ENCODE measurements at places on chromosomes 2 and 18.
A peak's percentile ranks its signal among the peaks of the same experiment; 100 is the strongest.

GRCh38 chr18:43970656-43971055 is 693.4 kb upstream of the SYT4 start:
- no peak overlapping the region for H3K27ac ChIP-seq
- H3K36me3 ChIP-seq = no peaks in the 10 kb centered on the region
- no peaks in the 10 kb centered on the region for H3K4me1 ChIP-seq
- H3K4me3 ChIP-seq = no peak overlapping the region

GRCh38 chr2:109371481-109372170 is 242.1 kb downstream of the SEPTIN10 start:
- no peak overlapping the region for H3K4me3 ChIP-seq
- H3K36me3 ChIP-seq = no peaks in the 10 kb centered on the region
- no peak overlapping the region for H3K27ac ChIP-seq
- no peak for DNase-seq
- H3K4me1 ChIP-seq = no peaks in the 10 kb centered on the region
- no peaks in the 10 kb centered on the region for H3K27me3 ChIP-seq

DNA sequence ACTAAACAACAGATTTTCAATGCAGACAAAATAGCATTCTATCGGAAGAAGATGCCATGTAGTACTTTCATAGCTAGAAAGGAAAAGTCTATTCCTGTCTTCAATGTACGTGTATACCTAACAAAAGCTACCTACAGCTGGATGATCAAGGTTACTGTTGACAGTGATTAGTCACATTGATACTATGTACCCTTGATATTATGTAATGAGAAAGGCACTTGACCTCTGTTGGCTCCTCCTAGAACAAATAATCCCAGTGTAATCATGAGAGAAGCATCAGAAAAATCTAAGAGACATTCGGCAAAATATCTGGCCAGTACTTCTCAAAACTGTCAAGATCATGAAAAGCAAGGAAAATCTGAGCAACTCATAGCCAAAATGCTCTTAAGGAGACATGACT is 44.4 kb upstream of the LRRTM4 start:
- no peak overlapping the region for H3K4me3 ChIP-seq
- DNase-seq = no peak
- H3K27me3 ChIP-seq = no peaks in the 10 kb centered on the region
- H3K27ac ChIP-seq = no peak overlapping the region
- H3K36me3 ChIP-seq = no peaks in the 10 kb centered on the region

DNA sequence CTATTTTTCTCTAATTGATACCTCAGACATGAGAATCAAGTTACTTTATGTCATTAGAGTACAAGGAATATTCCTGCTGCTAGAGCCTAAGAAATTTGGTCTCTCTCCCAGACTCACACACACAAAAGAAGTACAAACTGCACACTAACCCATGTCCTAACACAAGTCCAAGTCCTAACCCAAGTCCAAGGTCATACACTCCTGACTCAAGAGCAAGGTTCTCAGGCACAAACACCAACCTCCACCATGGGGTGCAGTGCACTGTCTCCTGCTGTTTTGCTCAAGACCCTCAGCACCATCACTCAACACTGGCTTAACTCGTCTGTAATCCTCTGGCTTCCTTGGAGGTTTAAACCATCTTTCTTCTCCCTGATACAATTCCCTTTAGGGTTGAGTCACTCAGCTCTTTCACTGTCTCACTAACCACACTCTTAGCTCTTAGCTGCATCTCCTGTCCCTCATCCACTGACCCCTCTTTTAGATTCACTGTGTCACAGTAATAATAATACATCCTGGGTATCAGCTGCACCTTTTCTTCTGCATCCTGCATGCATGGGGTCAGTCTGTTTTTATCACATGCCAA is 129.8 kb downstream of the BCL2L11 start:
- no peaks in the 10 kb centered on the region for H3K36me3 ChIP-seq
- H3K27ac ChIP-seq = no peak overlapping the region
- H3K27me3 ChIP-seq = no peaks in the 10 kb centered on the region
- no peak overlapping the region for H3K4me3 ChIP-seq
- H3K4me1 ChIP-seq = no peaks in the 10 kb centered on the region

- H3K27ac ChIP-seq = peak overlapping the region; percentile 98
- H3K27me3 ChIP-seq = no peaks in the 10 kb centered on the region
- peak overlapping the region; percentile 89 for H3K4me3 ChIP-seq
Observed at GRCh38 chr2:46942143-46942526, 26.5 kb upstream of the MCFD2 start.

DNA sequence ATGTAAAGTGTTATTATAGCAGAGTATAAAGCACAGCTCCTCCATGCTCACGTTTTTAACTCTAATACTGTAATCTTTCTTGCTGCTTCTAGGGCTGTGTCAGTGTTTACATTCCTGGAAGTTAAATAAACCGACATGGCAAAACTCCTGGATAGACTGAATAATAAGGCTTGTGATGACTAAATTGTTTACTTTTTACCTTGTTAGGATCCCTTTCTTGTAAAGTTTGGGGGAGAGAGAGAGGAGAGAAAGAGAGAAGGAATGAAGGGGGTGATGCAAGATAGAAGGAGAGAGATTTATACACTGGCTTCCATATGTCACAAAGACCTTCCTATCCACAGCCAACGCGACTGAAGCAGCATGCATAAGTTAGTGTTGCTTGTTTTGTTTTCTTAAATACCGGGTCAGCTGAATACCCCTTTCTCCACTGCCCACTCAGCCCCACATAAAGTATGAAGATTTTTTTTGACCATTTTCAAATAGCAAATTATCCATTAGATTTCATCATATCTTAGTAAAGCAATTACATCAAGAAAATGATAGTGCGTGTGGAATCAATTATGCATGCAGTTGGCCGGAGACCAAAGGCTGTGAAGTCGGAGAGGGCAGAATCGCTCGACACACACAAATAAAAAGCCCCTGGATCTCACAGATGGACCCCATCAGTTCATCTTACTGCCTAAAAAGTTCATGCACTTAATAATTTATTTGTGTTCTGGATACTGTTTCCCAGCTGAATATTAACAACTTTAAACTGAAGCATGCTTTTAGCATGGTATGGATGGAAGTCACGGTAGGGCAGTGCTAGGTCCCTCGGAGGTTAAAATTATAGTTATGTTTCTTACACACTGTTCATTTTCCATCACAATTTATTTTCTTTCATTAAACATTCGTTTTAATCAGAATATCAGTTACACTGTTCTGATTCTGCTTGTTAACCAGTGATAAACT is 20.1 kb downstream of the BCL11A start:
- no peak overlapping the region for H3K4me3 ChIP-seq
- H3K27me3 ChIP-seq = peaks cover 7% of the 10 kb centered on the region
- no peaks in the 10 kb centered on the region for H3K4me1 ChIP-seq
- no peaks in the 10 kb centered on the region for H3K36me3 ChIP-seq
- H3K27ac ChIP-seq = no peak overlapping the region

GRCh38 chr2:173984866-173985604 is 19.9 kb upstream of the SP3 start:
- H3K27ac ChIP-seq = no peak overlapping the region
- H3K36me3 ChIP-seq = no peaks in the 10 kb centered on the region
- no peaks in the 10 kb centered on the region for H3K27me3 ChIP-seq
- no peak overlapping the region for H3K4me3 ChIP-seq

- no peaks in the 10 kb centered on the region for H3K27me3 ChIP-seq
- no peak for DNase-seq
- no peaks in the 10 kb centered on the region for H3K36me3 ChIP-seq
- no peak overlapping the region for H3K27ac ChIP-seq
- no peak overlapping the region for H3K4me3 ChIP-seq
- no peaks in the 10 kb centered on the region for H3K4me1 ChIP-seq
Observed at GRCh38 chr2:212777020-212777491, 238.5 kb upstream of the ERBB4 start.

DNA sequence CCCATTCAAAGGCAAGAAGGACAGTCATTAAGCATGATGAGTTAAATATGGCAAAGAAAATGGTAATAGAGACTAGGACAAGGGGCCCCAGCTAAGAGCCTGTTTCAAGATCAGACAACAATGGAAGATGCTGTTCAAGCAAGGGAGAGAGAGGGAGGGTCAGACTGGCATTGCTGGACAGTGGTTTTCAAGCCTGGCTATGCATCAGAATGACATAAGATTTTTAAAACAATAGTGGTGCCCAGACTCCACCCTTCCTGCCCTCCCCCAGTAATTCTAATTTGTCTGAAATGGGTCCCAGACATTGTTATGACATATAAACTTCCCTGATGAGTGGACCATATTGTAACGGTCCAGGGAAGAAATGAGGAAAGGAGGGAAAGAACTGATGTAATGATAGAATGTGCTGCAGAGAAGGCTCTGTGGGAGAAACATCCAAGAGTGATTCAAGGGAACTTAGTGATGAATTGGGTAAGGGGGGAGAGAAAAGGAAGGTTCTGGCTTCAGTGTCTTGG is 112.9 kb upstream of the TRIB2 start:
- no peaks in the 10 kb centered on the region for H3K27me3 ChIP-seq
- H3K4me1 ChIP-seq = no peaks in the 10 kb centered on the region
- DNase-seq = no peak
- H3K27ac ChIP-seq = no peak overlapping the region
- no peaks in the 10 kb centered on the region for H3K36me3 ChIP-seq

DNA sequence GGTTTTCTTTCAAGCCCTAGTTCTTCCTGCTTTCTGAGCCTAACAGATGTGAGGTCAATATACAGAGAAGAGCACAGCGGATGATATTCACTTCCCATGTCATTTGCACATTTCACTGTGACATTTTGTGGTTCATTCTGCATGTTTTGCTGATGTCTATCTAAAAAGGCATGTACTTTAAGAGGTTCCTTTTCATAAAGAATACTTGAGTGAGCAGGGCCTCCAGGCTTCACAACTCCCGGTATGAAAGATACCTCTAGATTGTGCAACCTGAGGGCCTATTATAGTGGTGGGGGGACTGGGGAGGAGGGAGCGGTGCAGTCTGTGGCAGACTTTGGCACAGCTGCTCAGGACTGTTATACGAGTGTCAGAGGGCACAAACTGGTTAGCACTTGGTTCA is 54.6 kb downstream of the CPO start:
- H3K4me1 ChIP-seq = peaks cover 4% of the 10 kb centered on the region
- H3K27ac ChIP-seq = no peak overlapping the region
- H3K27me3 ChIP-seq = no peaks in the 10 kb centered on the region
- H3K4me3 ChIP-seq = no peak overlapping the region
- no peaks in the 10 kb centered on the region for H3K36me3 ChIP-seq

DNA sequence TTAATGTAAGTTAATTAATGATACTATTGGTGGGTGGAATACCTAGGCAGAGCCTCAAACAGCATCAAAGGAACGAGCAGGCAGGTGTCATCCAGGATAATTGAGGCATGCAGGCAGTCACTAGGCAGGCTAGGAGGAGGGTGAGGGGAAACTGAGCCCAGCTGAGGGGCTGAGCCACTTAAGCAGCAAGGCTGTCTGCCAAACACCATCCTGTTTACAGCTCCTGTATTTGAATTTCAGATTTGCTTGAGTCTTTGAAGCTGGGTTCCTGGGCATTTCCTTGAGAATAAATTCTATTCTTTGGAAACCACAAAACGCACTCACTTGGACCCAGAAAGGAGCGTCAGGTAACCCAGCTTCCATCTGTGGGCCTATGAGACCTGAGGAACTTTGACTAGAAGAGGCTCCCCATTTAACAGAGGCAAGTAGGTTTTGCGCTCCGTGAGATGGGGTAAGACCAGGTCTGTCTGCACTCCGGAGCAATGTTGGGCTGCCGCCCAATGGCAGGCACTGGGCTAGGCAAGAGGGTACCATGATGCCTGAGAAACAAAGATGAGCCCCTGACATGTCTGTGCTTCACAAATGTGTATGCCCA is 2.0 kb downstream of the EDAR start:
- H3K27me3 ChIP-seq = no peaks in the 10 kb centered on the region
- H3K4me3 ChIP-seq = no peak overlapping the region
- DNase-seq = no peak
- peaks cover 7% of the 10 kb centered on the region for H3K4me1 ChIP-seq

DNA sequence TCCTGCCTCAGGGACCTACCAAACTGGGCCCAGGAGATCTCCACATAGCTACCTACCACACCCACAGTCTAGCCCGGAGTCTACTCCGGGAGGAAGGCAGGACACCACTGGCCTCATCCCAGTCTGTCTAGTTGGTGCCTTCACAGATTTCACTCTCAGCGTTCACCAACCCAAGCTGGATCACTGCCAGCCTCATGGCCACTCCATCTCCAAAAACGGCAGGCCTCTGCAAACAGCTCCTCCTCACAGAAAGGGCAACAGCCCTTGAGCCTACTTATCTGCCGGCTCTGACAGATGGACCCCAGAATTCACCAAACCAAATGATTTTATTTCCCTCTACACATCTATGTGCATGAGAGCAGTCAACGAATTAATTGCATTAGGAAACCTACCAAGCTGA is 61.3 kb downstream of the NCKAP5 start:
- no peaks in the 10 kb centered on the region for H3K4me1 ChIP-seq
- no peak overlapping the region for H3K27ac ChIP-seq
- H3K36me3 ChIP-seq = no peaks in the 10 kb centered on the region
- DNase-seq = no peak
- H3K27me3 ChIP-seq = no peaks in the 10 kb centered on the region

DNA sequence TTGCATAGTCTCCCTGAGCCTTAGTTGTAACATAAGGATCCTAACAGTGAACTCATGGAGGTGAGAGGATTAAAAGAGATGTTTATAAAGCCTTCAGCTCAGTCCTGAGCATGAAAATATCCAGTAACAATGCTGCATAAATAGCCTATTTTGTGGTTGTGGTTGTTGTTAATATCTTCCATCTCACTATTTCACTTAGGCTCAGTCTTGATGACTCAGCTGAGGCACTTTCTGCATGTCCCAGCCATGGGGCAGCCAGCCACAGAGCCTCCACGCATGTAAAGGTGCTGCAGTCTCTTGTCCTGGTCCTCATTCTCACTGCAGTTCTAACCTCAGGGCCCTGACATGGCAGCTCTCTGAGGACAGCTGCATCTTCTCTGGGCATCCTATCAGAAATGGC is 218.8 kb upstream of the PKDCC start:
- H3K4me3 ChIP-seq = no peak overlapping the region
- DNase-seq = no peak
- peaks cover 4% of the 10 kb centered on the region for H3K27me3 ChIP-seq
- H3K27ac ChIP-seq = no peak overlapping the region
- no peaks in the 10 kb centered on the region for H3K36me3 ChIP-seq

GRCh38 chr2:23534771-23535170 is 149.8 kb downstream of the KLHL29 start:
- H3K4me3 ChIP-seq = no peak overlapping the region
- no peaks in the 10 kb centered on the region for H3K36me3 ChIP-seq

GRCh38 chr18:36420826-36421225 is 123.3 kb downstream of the FHOD3 start:
- no peak for DNase-seq
- H3K4me1 ChIP-seq = no peaks in the 10 kb centered on the region
- H3K27me3 ChIP-seq = no peaks in the 10 kb centered on the region
- H3K27ac ChIP-seq = no peak overlapping the region
- H3K4me3 ChIP-seq = no peak overlapping the region

All from effector memory CD4-positive, alpha-beta T cell (primary cell).